ENCODE measurements at places on chromosomes 1 and 21.

GRCh38 chr1:116944613-116945012 lies 34.9 kb downstream of the PTGFRN start:
- DNase-seq: no peak

DNA sequence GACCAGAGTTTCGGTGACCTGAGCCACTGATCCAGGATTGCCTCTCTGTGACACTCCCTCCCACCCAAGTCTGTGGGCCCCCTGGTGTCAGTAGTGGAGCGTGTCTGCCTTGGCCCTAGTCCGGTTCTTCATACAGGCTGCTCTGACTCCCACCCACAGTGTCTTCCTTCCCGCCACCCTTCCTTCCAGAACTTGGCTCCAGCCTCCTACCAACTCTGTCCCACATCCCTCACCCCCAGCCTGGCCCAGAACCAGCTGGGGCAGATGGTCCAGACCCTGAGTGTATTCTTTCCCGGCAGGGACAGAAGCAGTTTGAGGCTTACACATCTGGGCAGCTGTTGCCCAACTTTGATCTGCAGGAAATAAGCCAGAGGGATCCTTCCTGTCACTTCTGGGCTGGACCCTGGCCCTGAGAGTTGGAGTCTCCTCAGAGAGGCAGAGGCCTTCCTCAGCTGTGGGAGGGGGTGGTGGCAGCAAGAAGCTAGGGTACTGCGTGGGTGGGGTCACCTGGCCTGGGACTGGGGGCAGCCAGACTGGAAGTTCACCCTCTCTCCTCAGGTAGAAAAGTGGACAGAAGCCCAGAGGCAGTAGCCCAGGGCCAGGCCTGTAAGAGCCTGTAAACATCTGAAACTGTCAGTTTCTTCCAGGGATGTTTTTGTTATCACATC lies 43.1 kb upstream of the EPS8L3 start:
- peak; percentile 64 for DNase-seq

DNA sequence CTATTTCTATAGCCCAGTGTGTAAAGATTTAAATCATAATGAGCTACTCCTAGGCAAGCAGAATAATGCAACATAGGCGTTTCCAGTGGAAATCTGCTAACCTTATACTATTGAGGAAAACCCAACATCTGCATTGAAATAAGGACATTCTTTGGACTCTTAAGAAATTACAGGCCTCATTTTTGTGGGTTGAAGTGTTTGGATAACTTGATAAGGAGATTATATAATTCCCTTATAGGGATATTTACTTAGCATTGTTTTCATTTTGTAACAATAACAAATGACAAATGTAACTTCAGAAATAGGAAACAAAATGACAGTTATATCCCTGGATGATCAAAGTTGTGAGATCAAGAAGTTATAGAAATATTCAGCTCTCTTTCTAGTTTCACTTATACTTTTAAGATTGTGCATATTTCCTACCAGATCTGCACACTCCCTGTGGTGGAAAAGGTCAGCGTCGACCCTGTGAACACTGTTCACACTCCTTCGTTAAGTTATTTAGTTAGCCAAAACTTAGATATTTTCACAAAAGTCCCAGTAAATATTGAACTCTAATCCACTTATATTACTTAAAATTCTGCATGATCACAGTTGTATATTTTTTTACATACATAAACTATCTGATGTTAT lies 284.4 kb upstream of the C1orf105 start:
- peak; percentile 26 for DNase-seq

DNA sequence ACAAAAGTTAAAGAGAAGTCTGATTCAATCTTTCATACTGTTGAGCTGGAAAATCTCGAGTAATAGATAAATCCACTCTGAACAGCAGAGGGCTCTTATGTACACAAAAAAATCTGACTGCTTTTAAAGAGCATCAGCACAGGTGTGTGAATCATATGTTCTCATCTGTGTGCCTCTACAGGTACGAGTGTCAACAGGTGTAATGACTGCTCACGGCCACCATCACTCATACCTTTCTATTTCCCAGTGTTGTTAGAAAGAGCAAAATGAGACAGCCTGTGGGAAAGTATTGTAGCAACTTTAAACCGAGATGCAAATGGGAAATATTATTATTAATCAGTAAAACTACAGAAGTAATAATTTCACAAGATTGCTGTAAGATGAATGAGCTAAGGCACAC lies 49.0 kb upstream of the SCAF4 start:
- no peak for DNase-seq

DNA sequence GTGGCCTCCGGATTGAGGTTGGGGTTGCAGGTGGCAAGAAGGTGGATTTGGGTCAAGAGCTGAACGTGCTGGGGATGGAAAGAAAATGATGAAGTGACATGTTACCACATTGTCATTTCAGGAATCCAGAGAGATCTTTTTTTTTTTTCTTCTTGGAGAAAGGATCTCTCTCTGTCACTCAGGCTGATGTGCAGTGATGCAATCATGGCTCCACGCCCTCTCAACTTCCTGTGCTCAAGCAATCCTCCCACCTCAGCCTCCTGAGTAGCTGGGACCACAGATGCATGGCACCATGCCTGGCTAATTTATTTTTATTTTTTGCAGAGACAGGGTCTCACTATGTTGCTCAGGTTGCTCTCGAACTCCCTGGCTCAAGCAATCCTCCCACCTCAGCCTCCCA lies 80.6 kb downstream of the GON4L start:
- DNase-seq: no peak

DNA sequence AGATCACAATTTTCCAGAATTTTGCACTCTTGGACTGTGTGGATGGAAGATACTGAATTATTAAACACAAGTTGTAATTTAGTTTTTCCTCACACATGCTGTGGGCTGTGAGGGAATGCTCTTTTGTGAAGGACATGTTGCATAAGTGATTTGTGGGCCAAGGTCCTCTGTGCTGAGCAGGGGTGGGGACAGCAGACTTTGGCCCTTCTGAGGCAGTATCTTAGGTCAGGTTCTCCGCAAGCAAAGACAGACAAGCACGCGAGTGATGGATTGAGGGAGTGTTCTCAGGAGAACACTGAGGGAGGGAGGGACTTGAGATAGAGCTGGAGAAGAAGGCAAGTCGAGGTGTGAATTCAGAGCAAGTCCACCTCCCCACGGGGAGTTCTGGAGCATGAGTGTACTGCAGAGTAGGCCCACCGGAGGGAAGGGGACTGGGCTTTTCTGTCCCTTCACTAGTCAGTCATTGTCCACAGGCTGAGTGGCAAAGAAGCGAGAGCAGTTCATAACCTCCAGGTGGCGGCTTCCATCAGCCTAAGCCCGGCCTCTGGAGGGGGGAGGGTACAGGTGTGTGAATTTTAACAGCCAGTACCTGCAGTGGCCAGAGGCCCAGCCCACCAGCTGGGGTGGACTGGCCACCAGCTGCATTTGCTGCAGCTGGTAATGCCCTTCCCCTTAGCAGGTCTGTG lies 19.1 kb upstream of the CD101 start:
- DNase-seq: no peak

DNA sequence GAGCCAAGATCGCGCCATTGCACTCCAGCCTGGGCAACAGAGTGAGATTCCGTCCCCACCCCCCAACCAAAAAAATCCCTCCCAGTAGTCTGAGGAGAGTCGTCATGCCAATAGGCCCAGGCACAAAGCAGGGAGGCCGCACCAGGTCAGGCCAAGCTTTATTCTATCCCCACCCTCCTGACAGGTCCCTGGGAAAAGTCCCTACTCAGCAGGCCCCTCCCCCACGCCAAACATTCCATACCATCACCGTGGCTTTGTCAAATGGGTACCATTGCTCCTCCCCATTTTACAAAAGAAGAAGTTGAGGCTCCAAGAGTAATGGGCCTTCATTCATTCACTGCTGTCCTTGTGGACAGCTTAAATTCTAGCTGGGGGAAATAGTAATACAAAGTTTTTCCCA lies 5.3 kb downstream of the GPR3 start:
- DNase-seq: no peak

GRCh38 chr1:14309984-14310383 lies 288.5 kb upstream of the KAZN start:
- DNase-seq: no peak

GRCh38 chr1:73593364-73593763 lies 604.6 kb downstream of the LRRIQ3 start:
- DNase-seq: peak; percentile 53

- no peak for DNase-seq
Measured at GRCh38 chr1:236741753-236742152, 53.3 kb upstream of the MTR start.

All from kidney (tissue), 22 donors.